ENCODE measurements at places on chromosomes 1 and 21. TPM values are rescaled to one million over a fixed set of nuclear protein-coding genes. Genes with fewer than 3 reads are reported as not detected.

Gene RAB42
- total RNA-seq, result not detected

GRCh38 chr1:228652116-228652515, 83.2 kb upstream of the RHOU start:
- H3K27ac ChIP-seq, result peak overlapping the region; percentile 9
- H3K4me1 ChIP-seq, result peaks cover 17% of the 10 kb centered on the region
- peaks cover 68% of the 10 kb centered on the region for H3K27me3 ChIP-seq

GRCh38 chr1:102191723-102192122, 195.0 kb upstream of the OLFM3 start:
- H3K36me3 ChIP-seq, result no peaks in the 10 kb centered on the region
- H3K4me1 ChIP-seq, result no peaks in the 10 kb centered on the region
- DNase-seq, result peak; percentile 13
- no peak overlapping the region for H3K27ac ChIP-seq
- no peak overlapping the region for H3K4me3 ChIP-seq
- H3K27me3 ChIP-seq, result no peaks in the 10 kb centered on the region

- no peaks in the 10 kb centered on the region for H3K4me1 ChIP-seq
- no peak for DNase-seq
- no peaks in the 10 kb centered on the region for H3K36me3 ChIP-seq
- H3K4me3 ChIP-seq, result no peak overlapping the region
- no peak overlapping the region for H3K27ac ChIP-seq
These were observed 56.3 kb upstream of the NFASC start for GRCh38 chr1:204814166-204814884.

Gene PIGR
- not detected for total RNA-seq

Gene RASAL2
- not detected for total RNA-seq

Gene PPIAL4G
- 0.12 TPM for total RNA-seq

GRCh38 chr1:157704878-157705277, 4.3 kb upstream of the FCRL3 start:
- no peaks in the 10 kb centered on the region for H3K36me3 ChIP-seq
- no peak overlapping the region for H3K4me3 ChIP-seq
- no peak for DNase-seq
- no peak overlapping the region for H3K27ac ChIP-seq
- H3K27me3 ChIP-seq, result peaks cover 5% of the 10 kb centered on the region

Gene LCE3E
- total RNA-seq, result not detected

- no peaks in the 10 kb centered on the region for H3K27me3 ChIP-seq
- no peak for DNase-seq
- no peak overlapping the region for H3K4me3 ChIP-seq
- peaks cover 29% of the 10 kb centered on the region for H3K36me3 ChIP-seq
- H3K4me1 ChIP-seq, result peaks cover 12% of the 10 kb centered on the region
These were observed 124.2 kb downstream of the MACF1 start for GRCh38 chr1:39328586-39329121.

Gene PHF13
- total RNA-seq, result 11.3 TPM

Gene ACP6
- 16.3 TPM for total RNA-seq

GRCh38 chr1:7478809-7479499, 292.1 kb upstream of the VAMP3 start:
- no peak overlapping the region for H3K4me3 ChIP-seq
- no peak for DNase-seq
- no peak overlapping the region for H3K27ac ChIP-seq
- H3K4me1 ChIP-seq, result no peaks in the 10 kb centered on the region
- peaks cover 3% of the 10 kb centered on the region for H3K27me3 ChIP-seq

- no peaks in the 10 kb centered on the region for H3K27me3 ChIP-seq
- no peaks in the 10 kb centered on the region for H3K4me1 ChIP-seq
- DNase-seq, result no peak
These were observed 182.5 kb downstream of the AKT3 start for GRCh38 chr1:243667591-243667990.

DNA sequence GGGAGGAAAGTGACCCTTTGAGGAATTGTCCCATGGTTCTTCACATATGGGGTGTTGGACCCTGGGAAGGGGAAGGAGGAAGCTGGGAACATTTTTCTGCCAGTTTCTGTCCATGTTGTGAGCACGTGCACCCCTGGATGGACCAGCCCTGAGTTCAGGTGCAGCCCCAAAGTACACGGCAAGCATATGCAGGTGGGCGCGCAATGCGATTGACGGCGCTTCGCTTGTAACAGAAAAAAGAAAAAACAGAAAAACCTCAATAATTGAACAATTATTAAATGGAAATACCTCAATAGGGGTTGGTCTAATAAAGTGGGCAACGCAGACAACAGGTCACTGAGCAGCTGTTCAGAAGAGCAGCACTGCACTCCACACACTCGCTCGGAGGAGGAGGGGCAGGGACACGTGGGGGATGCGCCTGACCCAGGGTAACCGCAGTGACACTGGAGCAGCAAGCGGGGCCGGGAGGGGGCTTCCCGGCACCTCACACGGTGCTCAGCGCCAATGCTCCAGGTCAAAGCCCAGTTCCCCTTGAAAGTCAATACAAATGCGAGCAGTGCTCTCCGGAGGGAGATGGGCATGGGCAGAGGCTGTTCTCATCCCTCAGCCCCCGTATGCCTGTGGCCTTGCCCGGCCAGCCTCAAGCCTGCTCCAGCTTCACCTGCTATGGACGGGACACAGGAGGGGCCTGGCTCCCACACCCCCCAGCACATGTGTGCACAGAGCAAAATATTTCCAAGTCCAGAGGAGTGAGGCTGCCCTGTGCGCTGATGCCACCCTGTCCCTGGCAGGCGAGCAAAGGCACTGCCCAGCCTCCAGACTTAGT, 6.6 kb upstream of the ACTRT2 start:
- H3K27ac ChIP-seq, result no peak overlapping the region
- H3K27me3 ChIP-seq, result peaks cover 7% of the 10 kb centered on the region
- no peak overlapping the region for H3K4me3 ChIP-seq
- H3K36me3 ChIP-seq, result no peaks in the 10 kb centered on the region

GRCh38 chr21:45475797-45476570, 66.3 kb downstream of the SLC19A1 start:
- peaks cover 33% of the 10 kb centered on the region for H3K4me1 ChIP-seq
- H3K36me3 ChIP-seq, result no peaks in the 10 kb centered on the region
- no peaks in the 10 kb centered on the region for H3K27me3 ChIP-seq
- H3K27ac ChIP-seq, result peak overlapping the region; percentile 28

Gene AKT3
- 21.5 TPM for total RNA-seq

Gene ZBTB37
- 8.1 TPM for total RNA-seq

Gene TMEM52
- not detected for total RNA-seq

Gene PPIH
- 107 TPM for total RNA-seq

DNA sequence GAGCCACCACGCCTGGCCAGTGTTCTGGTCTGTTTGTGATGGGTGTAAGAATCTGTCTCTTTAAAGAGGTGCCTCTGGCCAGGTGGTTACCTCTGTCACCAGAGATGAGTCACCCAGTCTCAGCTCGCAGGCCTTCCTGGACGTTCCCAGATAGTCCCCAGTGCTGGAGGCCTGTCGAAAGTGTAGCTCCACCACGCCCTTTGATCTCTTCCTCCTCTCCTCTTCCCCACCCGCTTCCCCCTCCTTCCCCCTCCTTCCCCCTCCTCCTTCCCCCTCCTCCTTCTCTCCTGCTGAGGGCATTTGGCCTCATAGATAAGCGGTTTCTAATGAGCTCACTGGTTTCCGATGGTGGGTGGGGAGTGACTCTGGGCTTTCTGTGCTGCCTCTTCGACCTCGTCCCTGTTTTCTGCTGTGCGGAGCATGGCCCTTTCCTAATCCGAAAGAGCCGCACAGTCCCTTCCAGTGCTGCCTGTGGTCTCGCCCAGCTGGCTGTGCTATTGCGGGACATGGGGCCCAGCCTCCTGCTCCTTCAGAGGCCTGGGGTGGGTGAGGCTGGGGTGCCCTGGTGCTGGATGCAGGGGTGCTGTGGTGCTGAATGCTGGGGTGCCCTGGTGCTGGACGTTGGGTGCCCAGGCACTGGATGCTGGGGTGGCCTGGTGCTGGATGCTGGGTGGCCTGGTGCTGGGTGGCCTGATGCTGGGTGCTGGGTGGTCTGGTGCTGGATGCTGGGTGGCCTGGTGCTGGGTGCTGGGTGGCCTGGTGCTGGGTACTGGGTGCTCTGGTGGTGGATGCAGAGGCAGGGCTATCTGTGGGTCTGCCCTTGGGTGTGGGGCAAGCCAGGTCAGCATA, 19.2 kb downstream of the AGPAT3 start:
- no peaks in the 10 kb centered on the region for H3K27me3 ChIP-seq
- DNase-seq, result peak; percentile 63
- peaks cover 73% of the 10 kb centered on the region for H3K4me1 ChIP-seq
- peak overlapping the region; percentile 60 for H3K27ac ChIP-seq

DNA sequence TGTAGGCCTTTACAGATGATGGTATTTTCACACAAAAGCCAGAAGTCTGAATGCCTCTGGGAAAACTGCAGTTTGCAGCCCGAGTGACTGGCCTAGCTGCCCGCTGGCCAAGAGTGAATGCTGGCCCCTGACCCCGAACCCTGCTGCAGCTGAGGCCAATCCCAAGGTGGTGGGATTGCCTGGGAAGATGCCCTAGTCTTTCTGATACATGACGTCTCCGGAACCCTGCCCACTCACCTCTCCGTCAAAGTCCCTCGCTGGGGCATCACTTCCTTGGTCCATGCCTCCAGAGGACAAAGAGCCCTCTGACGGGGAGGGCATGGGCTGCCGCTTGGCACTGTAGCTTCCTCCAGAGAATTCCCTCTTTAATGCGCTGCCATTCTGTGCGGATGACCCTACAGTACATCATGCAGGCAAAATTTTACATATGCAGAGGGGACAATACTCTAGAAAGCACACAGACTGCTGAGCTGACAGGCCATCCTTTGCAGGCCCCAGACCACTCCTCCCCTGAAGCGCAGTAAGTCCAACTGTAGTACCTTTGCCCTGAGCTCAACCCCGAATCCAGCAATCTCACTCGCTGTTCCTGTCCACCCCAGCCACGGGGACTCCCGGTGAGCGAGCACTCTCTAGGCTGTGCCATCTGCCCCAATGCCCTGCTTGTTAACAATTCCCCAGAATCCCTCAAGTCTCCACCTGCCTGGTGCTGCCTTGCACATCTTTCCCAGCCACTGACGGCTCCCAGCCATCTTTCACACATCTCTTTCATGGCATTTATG, 54.7 kb downstream of the COQ8A start:
- H3K27ac ChIP-seq, result no peak overlapping the region
- peaks cover 13% of the 10 kb centered on the region for H3K4me1 ChIP-seq
- H3K36me3 ChIP-seq, result no peaks in the 10 kb centered on the region
- H3K27me3 ChIP-seq, result no peaks in the 10 kb centered on the region
- no peak for DNase-seq
- no peak overlapping the region for H3K4me3 ChIP-seq

- H3K27ac ChIP-seq, result no peak overlapping the region
- peaks cover 26% of the 10 kb centered on the region for H3K27me3 ChIP-seq
- H3K4me3 ChIP-seq, result no peak overlapping the region
- no peaks in the 10 kb centered on the region for H3K36me3 ChIP-seq
- H3K4me1 ChIP-seq, result no peaks in the 10 kb centered on the region
These were observed 143.9 kb downstream of the KAZN start for GRCh38 chr1:14742181-14742980.

GRCh38 chr1:178916448-178917174, 45.7 kb upstream of the ANGPTL1 start:
- H3K27me3 ChIP-seq, result no peaks in the 10 kb centered on the region
- H3K27ac ChIP-seq, result no peak overlapping the region
- peaks cover 23% of the 10 kb centered on the region for H3K36me3 ChIP-seq
- DNase-seq, result no peak
- H3K4me3 ChIP-seq, result no peak overlapping the region
- no peaks in the 10 kb centered on the region for H3K4me1 ChIP-seq

Gene VWA5B1
- total RNA-seq, result not detected

Gene NBL1
- total RNA-seq, result 15.2 TPM

- DNase-seq, result no peak
- H3K27me3 ChIP-seq, result no peaks in the 10 kb centered on the region
- H3K4me1 ChIP-seq, result peaks cover 4% of the 10 kb centered on the region
- no peak overlapping the region for H3K4me3 ChIP-seq
- no peaks in the 10 kb centered on the region for H3K36me3 ChIP-seq
These were observed 8.5 kb downstream of the DIO1 start for GRCh38 chr1:53902235-53903138.

DNA sequence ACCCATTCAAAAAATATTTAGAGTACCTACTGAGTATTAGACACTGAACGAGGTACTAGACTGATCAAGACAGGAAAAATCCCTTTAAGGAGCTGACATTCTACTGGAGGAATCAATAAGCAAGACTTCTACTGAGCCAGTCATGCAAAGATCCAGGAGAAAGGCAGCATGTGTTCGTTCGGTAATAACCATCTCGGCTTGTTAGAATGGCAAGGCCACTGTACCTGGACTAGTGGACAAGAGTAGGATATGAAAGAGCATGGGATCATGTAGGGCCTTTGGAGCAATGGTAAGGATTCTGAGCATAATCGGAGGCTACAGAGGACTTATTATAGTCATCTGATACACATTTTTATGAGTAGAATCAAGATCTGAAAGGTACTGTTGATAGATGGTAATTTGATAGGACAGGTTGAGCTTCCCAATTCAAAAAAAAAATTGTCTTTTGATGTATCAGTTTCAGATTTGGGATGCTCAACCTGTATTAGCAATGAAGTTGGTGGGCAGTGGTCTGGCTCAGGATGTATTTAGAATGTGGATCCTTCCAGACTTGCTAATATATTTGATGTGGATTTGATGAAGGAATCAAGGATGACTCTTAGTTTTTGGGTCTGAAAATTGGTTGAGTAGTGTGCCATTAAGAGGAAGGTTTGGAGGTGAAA, 2.3 kb downstream of the COX20 start:
- H3K27me3 ChIP-seq, result no peaks in the 10 kb centered on the region
- H3K4me3 ChIP-seq, result peak overlapping the region; percentile 17
- H3K27ac ChIP-seq, result peak overlapping the region; percentile 97
- no peak for DNase-seq

DNA sequence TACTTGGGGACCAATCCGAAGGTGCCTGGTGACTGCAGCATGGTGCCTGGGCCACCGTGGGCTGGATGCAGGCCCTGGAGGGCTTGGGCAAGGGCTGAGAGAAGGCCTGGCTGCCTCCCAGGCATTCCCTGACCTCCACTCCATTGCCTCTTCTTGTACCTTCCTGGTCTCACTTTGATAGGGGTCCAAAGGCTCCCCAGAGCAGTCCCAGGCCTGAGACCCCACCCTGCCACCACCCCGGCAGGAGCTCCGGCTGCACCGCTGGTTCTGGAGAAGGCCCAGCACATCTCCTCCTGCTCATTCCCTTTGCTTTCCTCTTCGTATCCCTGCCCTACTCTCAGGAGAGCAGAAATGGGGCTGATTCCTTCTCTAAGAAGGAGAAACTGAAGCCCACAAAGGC, 133.3 kb upstream of the IPO9 start:
- H3K4me1 ChIP-seq, result no peaks in the 10 kb centered on the region
- no peak for DNase-seq
- peaks cover 2% of the 10 kb centered on the region for H3K27me3 ChIP-seq
- no peaks in the 10 kb centered on the region for H3K36me3 ChIP-seq
- no peak overlapping the region for H3K4me3 ChIP-seq
- H3K27ac ChIP-seq, result no peak overlapping the region

- peaks cover 28% of the 10 kb centered on the region for H3K27me3 ChIP-seq
- no peak overlapping the region for H3K27ac ChIP-seq
These were observed 57.7 kb downstream of the RIPK4 start for GRCh38 chr21:41709166-41709565.

- H3K36me3 ChIP-seq, result no peaks in the 10 kb centered on the region
- no peak overlapping the region for H3K27ac ChIP-seq
- H3K27me3 ChIP-seq, result peaks cover 4% of the 10 kb centered on the region
These were observed 38.8 kb downstream of the TBX15 start for GRCh38 chr1:118949315-118949714.

Measured in activated naive CD4-positive, alpha-beta T cell treated with anti-CD3 and anti-CD28 coated beads for 36 hours (primary cell).